ENCODE measurements at places on chromosomes 2 and 18. TPM values are rescaled to one million over a fixed set of nuclear protein-coding genes. Genes with fewer than 3 reads are reported as not detected.

DNA sequence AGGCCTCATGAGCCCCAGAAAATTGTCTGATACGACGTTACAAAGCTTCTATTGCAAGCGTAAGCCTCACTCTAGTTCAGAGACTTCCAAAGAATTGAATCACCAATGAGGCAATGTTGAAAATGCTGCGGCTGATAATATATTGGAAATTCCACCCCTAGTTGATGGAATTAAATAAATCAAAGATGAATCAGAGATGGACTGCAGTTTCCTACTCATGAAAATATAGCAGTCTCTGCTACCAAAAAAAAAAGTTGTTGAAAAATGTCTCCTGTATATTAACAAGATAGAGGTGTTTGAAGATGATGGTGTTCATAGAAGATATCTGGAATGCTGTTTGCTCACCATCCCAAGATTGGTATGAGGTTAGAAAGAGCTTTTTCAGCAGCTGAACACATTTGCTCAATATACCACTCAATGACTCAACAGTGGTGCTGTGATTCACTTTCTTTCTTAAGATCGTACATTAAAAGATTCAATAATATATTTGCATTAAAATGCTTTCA lies 99.8 kb upstream of the ARHGAP28 start:
- no peak for DNase-seq

GRCh38 chr2:84799772-84800171 lies 81.1 kb downstream of the TRABD2A start:
- no peak for DNase-seq

GRCh38 chr2:218397463-218397819 lies 2.2 kb upstream of the CTDSP1 start:
- no peak for DNase-seq

DNA sequence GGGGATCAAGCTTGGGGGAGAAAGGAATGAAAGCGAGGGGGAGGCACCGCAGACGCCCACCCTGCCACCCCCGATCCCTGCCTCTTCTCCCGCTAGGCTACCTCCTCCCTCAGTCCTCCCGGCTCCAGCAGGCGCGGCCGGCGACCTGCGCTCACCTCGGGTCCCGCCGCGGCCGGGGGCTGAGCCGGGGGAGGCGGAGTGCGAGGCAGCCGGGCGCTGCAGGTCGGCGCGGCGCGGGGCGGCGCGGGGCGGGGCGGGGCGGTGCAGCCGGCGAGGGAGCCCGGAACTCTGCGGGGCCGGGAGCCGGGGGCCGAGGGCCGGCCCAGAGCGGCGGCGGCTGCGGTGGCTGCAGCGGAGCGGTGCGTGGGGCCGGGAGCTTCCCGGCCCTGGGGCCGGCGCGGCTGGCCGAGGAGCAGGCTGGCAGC lies 477 bp downstream of the ACVR1 start:
- DNase-seq: no peak

DNA sequence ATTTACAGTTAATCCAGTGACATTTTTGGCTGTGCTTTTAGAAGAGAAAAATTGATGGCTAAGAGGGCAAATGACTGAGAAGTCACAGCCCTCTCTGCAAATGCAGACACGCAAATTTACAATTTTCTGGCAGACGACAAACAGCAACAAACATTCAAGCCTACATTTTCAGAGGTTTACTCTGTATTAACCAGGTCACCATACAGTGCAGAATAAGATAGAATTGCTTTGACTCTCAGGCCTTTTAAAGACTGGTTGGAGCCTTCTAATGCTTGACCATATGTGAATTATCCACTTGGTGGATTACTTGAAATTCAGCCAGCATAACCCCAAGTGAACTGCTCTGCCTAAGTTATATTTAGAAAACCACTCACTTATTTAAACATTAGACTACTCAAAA lies 280.9 kb upstream of the STON1 start:
- DNase-seq: no peak

- no peak for DNase-seq
Measured at GRCh38 chr2:27049422-27050280, 1.8 kb upstream of the AGBL5 start.

Gene POTEJ
- not detected for total RNA-seq
